Astrocyte (in vitro differentiated cells and primary cell): ENCODE measurements at places on chromosomes 2 and 18.
A peak's percentile ranks its signal among the peaks of the same experiment; 100 is the strongest.

GRCh38 chr2:62489162-62489561, 16.8 kb downstream of the TMEM17 start:
- DNase-seq: peak; percentile 80

GRCh38 chr2:24618144-24618543, 127.1 kb downstream of the NCOA1 start:
- DNase-seq: no peak

DNA sequence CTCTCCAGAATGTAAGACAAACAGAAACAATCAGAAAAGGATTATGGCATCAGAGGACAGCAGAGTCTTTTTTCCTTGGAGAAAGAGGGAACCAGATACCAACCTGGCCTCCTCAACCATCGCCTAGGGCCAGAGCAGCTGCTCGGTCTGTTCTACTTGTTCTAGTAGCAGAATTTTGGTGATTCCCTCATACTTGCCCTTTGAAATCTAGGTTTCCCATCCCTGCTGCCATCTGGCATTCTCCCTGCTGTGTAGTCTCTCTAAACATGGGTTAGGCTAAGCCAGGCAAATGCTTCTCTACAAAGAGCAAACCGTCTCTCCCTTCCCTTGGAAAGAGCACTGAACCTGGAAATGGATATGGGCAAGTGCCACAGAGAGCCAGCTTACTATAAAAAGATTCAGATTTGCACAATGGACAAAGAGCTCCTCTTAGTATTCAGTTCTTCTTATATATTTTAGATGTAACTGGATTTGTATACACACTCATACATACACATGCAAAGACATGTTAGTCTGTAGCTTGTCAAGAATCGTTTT, 208.6 kb upstream of the ST6GAL2 start:
- no peak for DNase-seq

DNA sequence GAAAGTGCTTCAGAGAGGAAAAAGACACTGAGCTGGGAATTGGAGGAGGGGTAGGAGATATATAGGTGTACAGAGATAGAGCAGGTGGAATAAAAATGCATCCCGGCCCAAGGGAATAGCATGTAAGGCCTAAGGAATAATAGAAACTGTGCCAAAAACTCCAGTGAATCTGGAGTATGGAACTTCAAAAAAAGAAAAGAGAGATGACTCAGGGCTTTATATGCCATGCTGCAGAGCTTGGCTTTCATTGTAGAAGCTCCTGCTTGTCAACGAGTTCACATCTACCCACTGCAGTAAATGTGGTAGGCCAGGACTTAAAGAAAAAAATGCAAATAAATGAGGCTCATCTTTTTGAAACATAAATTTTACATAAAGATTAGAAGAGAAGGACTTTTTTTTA, 131.8 kb downstream of the MREG start:
- DNase-seq: no peak

DNA sequence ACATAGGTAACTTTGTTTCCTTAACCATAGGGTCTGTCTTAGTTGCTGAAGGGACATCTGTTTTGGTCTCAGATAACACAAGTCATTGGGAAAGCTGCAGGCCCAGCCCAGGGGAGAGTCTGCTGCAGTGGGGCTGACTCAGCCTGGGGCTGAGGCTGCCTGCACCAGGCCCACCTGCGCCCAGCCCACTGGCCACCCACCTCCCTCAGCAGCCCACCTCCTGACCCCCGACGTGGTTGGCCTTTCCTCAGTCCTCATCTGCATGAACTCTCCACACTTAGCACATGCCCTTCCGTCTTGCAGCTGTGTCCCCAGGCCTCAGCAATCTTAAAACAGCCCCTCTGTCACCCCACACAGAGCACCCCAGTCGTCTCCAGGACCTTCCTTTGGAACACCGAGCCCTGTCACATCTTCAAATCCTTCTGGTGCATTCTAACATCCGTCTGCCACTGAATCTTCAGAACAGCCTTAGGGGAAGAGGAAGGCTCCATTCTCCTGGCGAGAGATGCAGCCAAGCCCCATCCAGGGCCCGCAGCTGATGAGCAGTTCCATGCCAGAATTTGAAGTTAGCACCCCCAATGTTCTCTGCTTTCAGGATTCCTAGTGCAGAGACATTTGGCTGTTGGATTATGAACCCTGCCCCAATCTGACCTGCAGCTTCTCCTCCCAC, 231.4 kb downstream of the SEPTIN10 start:
- no peak for DNase-seq
